ENCODE measurements at places on chromosomes 11 and 22. TPM values are rescaled to one million over a fixed set of nuclear protein-coding genes. Genes with fewer than 3 reads are reported as not detected.

DNA sequence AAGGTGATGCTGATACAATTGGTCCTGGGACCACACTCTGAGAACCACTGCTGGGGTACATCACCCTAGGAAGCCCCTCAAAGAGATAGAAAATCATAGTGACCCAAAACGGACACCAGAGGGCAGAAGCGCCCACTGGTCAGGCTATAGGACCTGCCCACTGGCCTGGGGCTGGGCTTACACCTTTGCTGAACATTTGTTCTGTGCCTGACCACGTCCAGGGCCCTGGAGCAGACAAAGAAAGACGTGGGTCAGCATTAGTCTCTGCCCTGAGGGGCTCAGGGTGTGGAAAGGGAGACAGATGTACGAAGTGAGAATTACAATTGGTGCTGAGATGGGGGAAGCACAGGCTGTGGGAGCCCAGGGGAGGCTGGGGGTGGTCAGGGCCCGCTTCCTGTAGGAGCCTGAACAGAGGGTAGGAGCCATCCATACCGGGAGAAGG is 14.4 kb upstream of the SERPINH1 start:
- peak; percentile 96 for ATAC-seq

GRCh38 chr11:59669611-59670009 is 773 bp upstream of the PATL1 start:
- ATAC-seq, result no peak

- no peak for ATAC-seq
Measured at GRCh38 chr11:5507177-5507932, 2.4 kb downstream of the UBQLN3 start.

DNA sequence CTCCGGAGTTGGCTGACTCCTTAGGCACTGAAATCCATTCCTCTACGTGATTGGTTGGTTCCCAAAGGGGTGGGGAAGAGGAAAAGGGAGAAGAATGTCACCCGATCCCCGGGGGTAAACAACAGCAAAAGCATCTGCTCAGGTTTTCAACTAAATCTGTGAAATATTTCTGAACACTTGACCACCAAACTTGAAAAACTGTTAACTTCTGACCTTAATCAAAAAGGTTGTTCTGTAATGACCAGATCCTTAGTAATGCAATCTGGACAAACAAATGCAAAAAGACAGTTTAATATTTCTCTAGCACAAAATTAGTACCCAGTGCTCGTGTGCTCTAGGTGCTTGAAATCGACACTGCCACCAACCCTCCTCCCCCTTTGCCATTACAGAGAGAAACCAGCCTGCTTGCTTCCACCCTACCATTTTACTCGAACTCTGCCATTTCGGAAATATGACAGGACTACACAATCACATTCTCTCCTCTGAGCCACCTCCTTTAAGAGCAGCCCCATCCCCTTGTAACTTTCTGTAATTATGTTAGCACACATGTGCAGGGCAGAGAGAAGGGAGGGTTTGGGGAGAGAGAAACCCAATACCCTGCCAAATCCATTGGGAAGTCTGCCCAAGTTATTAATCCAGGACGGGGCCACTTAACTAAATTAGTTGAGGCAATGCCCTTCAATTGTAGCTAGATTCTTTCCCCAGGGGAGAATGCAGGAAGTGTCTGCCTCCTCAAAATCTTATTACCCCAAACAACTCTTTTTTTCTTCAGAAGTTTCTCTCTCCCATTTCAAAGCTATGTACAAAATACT is 113.8 kb downstream of the RBFOX2 start:
- peak; percentile 98 for ATAC-seq

The TMPRSS5 gene
- 7.0 TPM for total RNA-seq

DNA sequence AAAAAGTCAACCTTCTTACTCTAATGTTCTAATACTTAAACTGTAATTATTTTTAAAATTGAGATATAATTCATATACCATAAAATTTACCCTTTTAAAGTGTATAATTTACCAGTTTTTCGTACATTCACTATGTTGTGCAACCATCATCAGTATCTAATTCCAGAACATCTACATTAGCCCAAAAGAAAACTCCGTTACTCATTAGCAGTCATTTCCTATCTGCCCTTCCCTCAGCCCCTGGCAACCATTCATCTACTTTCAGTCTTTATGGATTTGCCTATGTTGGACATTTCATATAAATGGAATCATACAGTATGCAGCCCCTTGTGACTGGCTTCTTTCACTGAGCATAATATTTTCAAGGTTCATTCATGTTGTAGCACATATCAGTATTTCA is 22.2 kb downstream of the SGSM3 start:
- ATAC-seq, result no peak

The CNGA4 gene
- not detected for total RNA-seq

GRCh38 chr11:10902301-10903063 is 44.6 kb upstream of the ZBED5 start:
- no peak for ATAC-seq

GRCh38 chr22:42091455-42091782 is 847 bp upstream of the NDUFA6 start:
- ATAC-seq, result no peak

- peak; percentile 92 for ATAC-seq
Measured at GRCh38 chr11:113574171-113574570, 99.0 kb upstream of the DRD2 start.

DNA sequence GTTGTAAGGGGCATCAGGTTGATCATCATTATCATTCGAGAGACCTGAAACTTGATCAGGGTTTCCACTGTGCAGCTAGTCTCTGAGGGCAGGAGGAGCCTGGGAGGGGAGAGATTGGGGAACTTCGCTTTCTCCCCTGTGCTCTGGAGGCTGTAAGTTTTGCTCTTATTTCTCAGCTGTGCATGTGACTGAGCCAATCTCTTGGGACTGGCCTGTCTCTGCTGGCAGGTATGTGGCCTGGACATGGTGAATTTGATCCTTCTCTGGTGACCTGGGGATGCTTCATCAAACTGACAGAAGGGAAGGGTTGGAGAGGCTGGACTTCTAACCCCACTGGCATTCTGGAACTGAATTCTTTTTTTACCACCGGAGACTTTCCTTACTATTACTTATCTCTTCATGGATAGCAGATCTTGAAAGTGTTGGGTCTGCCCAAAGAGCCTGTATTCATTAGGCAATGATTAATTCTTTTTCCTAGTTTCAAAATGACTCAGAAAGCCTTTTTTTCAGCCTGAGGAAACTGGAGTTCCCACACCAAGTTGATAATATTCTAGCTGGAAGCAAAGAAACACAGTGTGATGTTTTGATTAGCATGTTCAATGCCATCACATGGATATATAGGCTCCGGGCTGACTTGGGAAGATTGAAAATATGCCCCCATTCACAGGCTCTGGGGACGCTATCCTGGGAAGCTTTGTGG is 36.5 kb downstream of the TSPAN18 start:
- no peak for ATAC-seq

DNA sequence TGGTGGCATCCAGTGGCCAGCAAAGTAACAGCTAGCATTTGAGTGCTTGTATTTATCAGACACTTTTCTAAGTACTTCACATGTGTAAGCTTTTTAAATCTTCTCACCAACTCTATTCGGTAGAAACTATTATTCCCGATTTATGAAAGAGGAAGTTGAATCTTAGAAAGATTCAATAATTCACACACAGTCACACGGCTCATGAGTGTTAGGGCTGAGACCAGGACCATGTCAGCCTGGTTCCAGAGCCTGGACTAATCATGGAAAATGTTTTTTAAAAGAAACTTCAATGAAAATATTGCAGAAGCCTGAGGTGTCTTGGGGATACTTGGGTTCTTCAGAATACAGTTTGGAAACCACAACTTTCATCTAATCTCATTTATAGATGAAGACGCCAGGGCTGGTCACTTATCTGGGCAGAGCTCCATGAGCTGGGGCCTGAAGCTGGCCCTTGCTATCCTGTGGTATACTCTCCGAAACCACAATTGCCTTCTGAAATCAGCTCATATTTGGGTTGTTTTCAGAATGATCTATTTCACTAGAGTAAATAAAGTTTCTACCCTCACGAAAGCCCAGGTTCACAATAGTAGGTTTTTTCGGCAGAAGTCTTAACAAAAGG is 4.3 kb upstream of the CRTAM start:
- no peak for ATAC-seq

All from motor neuron (in vitro differentiated cells).